Neural progenitor cell (in vitro differentiated cells): ENCODE measurements at places on chromosomes 6 and 20. TPM values are rescaled to one million over a fixed set of nuclear protein-coding genes. Genes with fewer than 3 reads are reported as not detected.

GRCh38 chr20:36506253-36506652 is 35.1 kb upstream of the MYL9 start:
- no peak for DNase-seq
- peaks cover 6% of the 10 kb centered on the region for H3K36me3 ChIP-seq
- H3K4me3 ChIP-seq = no peak overlapping the region
- H3K4me1 ChIP-seq = no peaks in the 10 kb centered on the region

DNA sequence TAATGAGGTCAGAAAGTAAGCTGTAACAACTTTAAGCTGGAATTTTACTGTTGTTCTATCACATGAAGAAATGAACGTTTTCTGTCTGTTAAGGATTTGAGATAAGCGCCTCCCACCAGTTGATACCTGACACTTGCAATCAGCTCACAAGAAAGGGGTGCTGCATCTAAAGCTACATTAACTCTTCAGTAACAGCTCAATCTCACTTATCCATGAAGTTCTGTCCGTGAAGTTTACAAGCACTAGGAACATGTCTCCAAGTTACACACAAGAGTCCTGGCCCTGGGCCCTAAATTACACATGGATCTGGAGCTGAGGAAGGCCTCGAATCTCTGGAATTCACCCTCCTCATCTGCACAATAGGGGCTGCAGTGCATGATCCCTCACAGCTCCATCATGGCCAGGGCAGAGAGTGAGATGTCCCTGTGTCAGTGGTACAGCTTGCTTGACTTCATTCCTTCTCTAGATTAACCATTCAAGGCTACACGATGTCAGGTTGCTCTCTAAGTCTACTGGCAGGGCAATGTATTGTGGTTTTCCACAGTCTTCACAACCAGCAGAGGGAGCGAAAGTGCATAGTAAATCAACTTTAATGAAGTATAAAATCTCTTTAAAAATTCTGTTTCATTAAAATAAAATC is 182.4 kb upstream of the MCHR2 start:
- H3K36me3 ChIP-seq = no peaks in the 10 kb centered on the region
- H3K27ac ChIP-seq = no peak overlapping the region
- H3K4me3 ChIP-seq = no peak overlapping the region
- DNase-seq = peak; percentile 54
- H3K27me3 ChIP-seq = no peaks in the 10 kb centered on the region
- H3K4me1 ChIP-seq = peaks cover 9% of the 10 kb centered on the region

DNA sequence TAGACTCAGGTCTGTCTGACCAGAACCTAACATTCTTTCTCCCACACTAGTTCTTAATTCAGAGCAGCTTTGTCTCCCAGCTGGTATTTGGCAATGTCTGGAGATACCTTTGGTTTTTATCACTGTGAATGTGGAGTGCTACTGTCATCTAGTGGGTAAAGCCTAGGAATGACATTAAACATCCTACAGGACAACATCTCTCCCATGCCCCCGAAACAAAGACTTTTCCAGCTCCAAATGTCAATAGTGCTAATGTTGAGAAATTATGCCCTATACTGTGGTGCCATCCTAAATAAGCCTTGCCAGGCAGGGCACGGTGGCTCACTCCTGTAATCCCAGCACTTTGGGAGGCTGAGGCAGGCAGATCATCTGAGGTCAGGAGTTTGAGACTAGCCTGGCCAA is 4.2 kb upstream of the TTPAL start:
- no peak overlapping the region for H3K4me3 ChIP-seq
- peaks cover 5% of the 10 kb centered on the region for H3K4me1 ChIP-seq
- H3K27me3 ChIP-seq = no peaks in the 10 kb centered on the region

DNA sequence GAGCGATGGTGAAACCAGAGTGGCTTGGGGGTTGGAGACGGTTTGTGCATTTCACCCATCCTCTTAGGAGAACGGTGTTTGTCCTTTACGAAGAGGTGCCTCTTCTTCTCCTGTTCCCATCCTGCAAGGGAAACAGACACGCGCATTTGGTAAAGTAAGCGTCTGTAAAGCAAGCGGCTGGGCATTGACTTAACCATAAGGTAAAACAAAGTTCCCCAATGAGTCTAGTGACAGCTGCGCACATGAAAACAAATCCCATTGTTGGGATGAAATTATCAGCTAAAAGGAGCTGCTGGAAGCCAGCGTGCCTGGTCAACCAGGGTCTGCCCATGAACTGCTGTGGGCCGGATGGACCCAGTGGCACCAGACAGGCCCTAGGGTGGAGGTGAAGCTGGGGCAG is 5.8 kb downstream of the BHLHE23 start:
- H3K36me3 ChIP-seq = no peaks in the 10 kb centered on the region
- H3K27me3 ChIP-seq = peaks cover 94% of the 10 kb centered on the region
- no peak for DNase-seq
- H3K4me3 ChIP-seq = no peak overlapping the region
- no peak overlapping the region for H3K27ac ChIP-seq

- no peak overlapping the region for H3K4me3 ChIP-seq
- H3K27ac ChIP-seq = no peak overlapping the region
- H3K4me1 ChIP-seq = no peaks in the 10 kb centered on the region
- H3K36me3 ChIP-seq = no peaks in the 10 kb centered on the region
- no peak for DNase-seq
These were observed 23.6 kb upstream of the FBXL4 start for GRCh38 chr6:98971303-98971702.

DNA sequence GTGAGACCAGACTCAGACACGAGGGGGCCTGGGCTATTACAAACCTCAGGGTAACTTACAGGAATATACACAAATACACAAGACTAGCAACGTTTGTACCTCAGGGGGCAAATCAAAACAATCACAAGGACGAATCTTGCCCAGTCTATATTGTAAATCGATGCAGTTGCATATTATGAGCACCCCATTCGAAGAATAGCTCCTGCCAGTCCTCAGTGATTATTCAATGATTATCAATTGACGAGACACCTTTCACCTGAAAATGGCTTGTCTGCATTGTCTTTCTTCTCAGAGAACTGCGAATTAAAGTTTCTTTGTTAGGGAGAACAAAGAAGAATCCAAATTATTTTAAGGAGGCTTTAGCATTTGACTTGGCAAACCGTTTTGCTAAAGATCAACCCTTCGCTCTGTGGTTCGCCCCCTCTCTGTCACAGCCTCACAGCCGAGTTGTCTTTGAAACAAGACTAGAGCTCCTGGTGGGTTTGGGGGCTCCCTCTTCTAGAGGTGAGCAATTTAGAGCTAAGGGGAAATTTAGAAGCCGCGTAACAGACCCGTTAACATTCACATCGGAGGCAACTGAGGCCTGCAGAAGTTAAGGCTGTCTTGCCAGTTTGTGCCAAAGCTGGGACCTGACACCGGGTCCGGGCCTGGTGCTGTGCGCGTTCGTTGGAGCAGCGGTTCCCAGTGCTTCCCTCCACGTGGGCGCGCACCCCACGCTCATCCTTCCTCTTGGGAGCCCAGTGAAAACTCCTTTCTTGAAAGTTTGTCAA is 24.9 kb upstream of the MAP3K7 start:
- peak; percentile 47 for DNase-seq
- H3K4me1 ChIP-seq = peaks cover 19% of the 10 kb centered on the region
- H3K36me3 ChIP-seq = no peaks in the 10 kb centered on the region
- no peak overlapping the region for H3K27ac ChIP-seq
- H3K4me3 ChIP-seq = peak overlapping the region; percentile 57

- H3K4me3 ChIP-seq = no peak overlapping the region
- no peak overlapping the region for H3K27ac ChIP-seq
- no peaks in the 10 kb centered on the region for H3K36me3 ChIP-seq
- DNase-seq = no peak
These were observed 271.1 kb downstream of the SAMD5 start for GRCh38 chr6:147779624-147780023.

DNA sequence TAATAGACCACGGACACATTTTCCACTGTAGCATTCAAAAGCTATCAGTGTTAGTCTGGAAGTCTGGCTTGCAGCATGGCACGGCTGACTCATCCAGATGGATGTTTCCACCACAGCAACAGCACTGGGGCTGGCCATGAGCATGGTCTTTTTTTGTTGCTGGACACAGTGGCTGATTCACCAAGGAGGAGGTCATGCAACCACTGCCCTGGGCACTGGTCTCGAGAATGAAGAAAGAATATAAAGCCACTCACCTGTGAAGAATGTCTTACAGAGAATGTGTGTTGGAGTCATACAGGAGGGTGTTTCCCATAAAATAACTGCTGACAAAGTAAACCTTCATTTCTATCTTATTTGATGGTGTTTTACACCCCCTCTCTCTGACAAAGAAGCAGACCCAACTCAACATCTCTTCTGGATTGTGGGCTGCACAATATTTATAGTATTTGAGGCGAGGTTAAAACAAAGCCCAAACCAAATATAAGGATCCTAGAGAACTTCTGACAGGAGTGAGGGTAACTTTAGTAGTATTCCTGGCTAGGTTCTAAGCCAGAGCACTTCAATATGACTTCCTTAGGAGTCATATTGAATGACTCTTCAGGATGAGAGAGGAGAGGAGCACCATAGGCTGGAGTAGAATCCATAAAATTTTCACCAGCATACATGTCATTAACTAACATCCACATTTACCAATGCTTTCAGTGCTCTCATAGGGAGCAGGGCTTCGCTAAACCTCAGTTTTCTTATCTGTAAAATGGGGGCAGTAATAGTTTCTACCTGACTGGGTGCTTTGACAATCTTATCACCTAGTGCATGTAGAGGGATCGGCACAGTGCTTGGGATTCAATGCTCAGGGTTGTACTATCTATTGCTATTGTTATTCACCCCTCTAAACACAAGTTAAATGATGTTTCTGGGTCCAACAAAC is 121.4 kb downstream of the KIF13A start:
- DNase-seq = no peak
- no peaks in the 10 kb centered on the region for H3K4me1 ChIP-seq
- no peak overlapping the region for H3K27ac ChIP-seq
- no peaks in the 10 kb centered on the region for H3K36me3 ChIP-seq
- no peak overlapping the region for H3K4me3 ChIP-seq

GRCh38 chr6:18958146-18958545 is 571.0 kb downstream of the RNF144B start:
- no peaks in the 10 kb centered on the region for H3K36me3 ChIP-seq
- H3K27me3 ChIP-seq = no peaks in the 10 kb centered on the region
- no peak overlapping the region for H3K27ac ChIP-seq
- DNase-seq = no peak

DNA sequence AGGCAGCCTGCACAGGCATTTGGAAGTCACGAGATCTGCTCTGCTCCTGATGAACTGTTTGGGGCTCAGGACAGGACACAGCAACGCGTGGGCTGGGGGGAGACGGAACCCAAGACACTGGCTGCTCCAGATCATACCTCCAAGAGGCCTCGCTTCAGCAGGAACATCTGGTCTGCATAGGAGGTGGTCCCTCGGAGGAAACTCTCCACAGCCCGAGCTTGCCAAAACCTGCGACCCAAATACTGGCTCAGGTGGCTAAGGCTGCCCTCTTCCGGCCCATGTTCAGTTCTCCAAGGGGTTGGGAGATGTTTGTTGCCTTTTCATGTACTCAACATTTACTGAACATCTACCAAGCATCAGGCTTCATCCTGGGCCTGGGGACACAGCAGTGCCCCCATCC is 51.7 kb downstream of the MYH7B start:
- H3K36me3 ChIP-seq = no peaks in the 10 kb centered on the region
- H3K27ac ChIP-seq = no peak overlapping the region
- no peaks in the 10 kb centered on the region for H3K27me3 ChIP-seq
- H3K4me3 ChIP-seq = no peak overlapping the region

DNA sequence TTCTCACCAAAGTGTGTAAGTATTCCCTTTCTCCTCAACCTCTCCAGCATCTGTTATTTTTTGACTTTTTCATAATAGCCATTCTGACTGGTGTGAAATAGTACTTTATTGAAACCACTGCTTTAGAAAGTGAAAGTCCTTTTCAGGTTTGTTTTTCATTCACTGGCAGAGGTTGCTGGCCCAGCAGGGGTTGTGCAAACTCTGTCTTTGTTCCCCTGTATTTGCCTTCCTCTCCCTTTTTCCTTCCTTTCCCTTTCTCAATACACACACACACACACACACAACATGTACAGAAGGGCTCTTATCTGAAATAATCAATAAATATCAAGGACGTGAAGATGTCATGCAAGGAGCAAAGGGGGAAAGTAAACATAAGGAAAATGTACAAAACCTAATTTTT is 99.8 kb downstream of the LY86 start:
- no peaks in the 10 kb centered on the region for H3K27me3 ChIP-seq
- peak; percentile 20 for DNase-seq
- H3K4me3 ChIP-seq = peak overlapping the region; percentile 40
- no peaks in the 10 kb centered on the region for H3K36me3 ChIP-seq

GRCh38 chr6:56204134-56204533 is 43.2 kb downstream of the COL21A1 start:
- no peak for DNase-seq
- H3K27ac ChIP-seq = no peak overlapping the region
- H3K4me1 ChIP-seq = no peaks in the 10 kb centered on the region
- no peaks in the 10 kb centered on the region for H3K27me3 ChIP-seq

DNA sequence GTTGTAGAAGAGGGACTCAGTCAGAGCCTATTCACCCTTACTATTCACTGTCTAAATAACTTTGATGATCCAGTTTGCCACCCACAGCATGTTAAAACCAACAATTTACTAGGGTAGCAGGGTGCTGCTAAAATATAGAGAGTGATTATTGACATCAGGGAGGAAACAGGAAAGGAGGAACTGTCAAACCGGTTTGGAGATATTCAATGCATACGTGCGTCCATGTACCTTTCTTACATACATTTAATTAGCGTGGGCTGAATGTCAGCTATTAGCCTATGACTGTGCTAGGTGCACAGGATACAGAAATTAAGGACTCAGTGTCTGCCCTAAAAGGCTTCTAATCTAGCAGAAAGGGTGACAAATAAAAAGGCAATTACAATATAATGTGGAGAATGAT is 57.2 kb downstream of the IL20RA start:
- H3K36me3 ChIP-seq = no peaks in the 10 kb centered on the region
- H3K4me3 ChIP-seq = no peak overlapping the region
- no peak overlapping the region for H3K27ac ChIP-seq
- no peaks in the 10 kb centered on the region for H3K27me3 ChIP-seq

DNA sequence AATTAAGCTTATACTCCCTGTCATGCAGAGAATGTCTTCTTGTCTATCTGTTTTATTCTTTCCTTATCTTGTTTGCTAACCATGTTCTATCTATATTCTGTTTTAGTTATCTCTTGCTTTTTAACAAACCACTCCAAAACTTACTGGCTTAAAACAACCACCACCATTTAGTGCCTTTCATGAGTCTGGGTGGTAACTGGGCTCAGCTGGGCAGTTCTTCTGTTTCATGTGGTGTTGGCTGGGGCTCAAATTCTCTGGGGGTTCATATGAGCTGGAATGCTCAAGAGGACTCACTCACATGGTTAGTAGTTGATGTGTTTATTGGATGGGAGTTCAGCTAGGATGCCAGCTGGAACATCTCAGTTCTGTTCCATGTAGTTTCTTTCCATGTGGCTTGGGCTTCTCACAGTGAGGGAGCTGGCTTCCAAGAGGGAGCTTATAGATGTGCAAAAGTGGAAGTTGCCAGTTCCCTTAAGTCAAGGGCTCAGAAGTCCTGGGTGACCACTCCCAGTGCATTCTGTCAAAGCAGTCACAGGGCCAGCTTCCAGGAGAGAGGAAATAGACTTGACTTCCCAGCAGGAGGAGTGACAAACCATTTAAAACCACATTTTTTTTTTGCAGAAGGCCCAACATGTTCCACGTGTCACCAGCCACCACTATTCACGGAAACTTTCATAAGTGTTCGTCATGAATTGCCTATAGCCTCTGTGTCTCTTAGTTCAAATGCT is 70.4 kb downstream of the PLCB4 start:
- H3K36me3 ChIP-seq = no peaks in the 10 kb centered on the region
- H3K27ac ChIP-seq = no peak overlapping the region
- peaks cover 4% of the 10 kb centered on the region for H3K4me1 ChIP-seq
- H3K27me3 ChIP-seq = no peaks in the 10 kb centered on the region
- no peak for DNase-seq

The TPBG gene
- 362 and 601 TPM in 2 replicates for total RNA-seq

The SLC17A2 gene
- total RNA-seq = not detected in 2 replicates

The PARD6B gene
- 31.0 and 45.7 TPM in 2 replicates for total RNA-seq

The SLC22A16 gene
- not detected in 2 replicates for total RNA-seq

The C6orf15 gene
- total RNA-seq = not detected in 2 replicates
